ENCODE measurements at places on chromosomes 11 and 22.

DNA sequence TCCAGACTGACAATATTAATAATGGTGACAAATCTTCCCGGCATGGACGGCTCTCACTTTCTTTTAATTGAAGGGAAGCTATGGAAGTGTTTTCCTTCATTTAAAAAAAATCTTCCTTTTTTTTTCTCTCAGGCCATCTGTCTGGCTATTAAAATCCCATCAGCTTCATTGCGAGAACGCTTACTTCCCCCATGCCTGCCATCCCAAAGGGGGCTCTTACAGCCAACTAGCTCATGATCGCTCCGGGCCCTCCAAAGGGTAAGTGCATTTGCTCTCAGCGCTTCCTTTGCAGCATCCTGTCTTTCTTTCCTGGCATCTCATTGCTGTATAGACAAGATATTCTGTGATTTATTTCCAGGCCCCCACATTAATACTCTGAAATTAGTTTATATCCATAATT, 20.7 kb downstream of the CACNG2 start:
- no peak for DNase-seq

GRCh38 chr11:109865548-109866186, 227.5 kb upstream of the ZC3H12C start:
- no peak for DNase-seq

- DNase-seq: no peak
Measured at GRCh38 chr11:19923626-19924025, 211.0 kb downstream of the NAV2 start.

DNA sequence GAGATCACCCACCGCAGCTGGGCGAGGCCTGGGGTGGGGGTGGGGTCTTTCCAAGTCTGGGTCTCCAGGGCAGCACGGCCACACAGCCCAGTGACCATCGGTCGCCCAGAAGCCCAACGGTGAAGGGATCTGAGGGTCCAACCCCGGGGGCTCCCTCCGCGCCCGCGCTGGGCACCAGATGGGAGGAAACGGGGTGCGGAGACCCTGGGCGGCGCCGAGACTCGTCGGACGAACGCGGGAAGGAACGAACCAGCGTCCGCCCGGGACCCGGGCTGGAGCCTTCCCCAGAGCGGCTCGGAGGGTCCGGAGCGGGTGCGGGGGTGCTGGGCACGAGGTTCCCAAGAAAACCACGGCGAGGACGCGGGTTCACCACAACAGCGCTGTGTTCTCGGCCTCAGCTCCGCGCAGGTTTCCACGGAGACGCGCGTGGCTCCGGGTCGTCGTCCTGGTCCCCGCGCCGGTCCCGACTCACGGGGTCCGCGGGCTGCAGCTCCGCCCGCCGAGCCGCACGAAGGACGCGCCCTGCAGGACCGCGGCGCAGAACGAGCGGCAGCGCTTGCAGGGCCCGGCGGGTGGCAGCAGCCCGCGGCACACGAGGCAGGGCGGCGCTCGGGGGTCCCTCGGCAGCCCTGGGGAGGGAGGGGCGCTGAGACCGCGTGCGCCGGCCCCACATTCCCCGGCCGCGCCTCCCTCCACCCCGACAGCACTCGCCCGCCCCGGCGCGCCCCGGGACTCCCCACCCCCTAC, 2.3 kb upstream of the IL17REL start:
- DNase-seq: no peak

DNA sequence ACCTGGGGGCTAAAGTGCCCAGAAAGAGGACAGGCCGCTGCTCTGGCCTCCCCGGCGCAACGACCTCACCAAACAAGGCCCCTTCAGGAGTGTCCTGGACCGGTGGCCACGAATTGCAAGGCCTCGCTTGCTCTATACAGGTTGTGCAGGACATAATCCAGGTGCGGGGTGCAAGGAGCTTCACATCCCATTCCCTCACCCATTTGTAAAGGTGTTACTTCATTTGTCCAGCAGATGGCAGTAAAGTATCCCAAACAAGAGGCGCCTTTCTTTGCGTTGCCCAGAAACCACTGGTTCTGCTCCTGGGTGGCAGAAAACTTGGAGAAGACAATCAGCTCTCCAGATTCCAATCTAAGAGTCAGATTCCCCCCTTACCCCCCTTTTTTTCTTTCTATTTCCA, 35.9 kb upstream of the PRDM11 start:
- DNase-seq: no peak

- no peak for DNase-seq
Measured at GRCh38 chr22:46878191-46878948, 115.9 kb downstream of the TBC1D22A start.

- no peak for DNase-seq
Measured at GRCh38 chr11:70860888-70861287, 391.5 kb downstream of the SHANK2 start.

DNA sequence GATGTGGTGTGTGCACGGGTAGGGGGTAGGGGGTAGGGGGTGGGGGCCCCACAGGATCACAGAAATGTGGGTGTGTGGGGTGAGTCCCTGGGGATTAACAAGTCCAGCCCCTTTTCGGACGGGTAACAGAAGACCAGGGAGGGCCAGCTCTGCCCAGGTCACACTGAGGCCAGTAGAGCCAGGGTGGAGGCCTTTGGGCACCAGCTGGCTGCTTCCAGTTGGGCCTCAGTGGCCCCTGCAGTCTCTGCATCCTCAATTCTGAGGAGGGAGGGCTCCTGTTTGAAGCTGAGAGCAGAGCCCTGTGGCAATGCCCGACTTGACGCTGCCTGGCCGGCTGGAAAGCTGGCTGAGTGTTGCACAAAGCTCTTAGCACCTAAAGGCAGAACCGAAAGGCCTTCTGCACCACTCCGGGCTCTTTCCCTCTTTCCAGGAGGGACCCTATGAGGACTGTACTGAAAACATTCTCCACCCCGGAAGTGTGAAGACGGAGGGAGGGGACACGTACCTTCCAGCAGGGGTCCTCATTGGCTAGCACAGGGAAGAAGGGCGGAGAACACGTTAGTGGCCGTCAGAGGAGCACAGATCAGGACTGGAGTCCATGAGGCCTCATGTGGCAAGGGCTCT, 120.4 kb downstream of the PHF21B start:
- DNase-seq: no peak

- no peak for DNase-seq
Measured at GRCh38 chr11:111829185-111829968, 42.0 kb downstream of the ALG9 start.

- no peak for DNase-seq
Measured at GRCh38 chr11:34305193-34305592, 52.6 kb downstream of the ABTB2 start.

DNA sequence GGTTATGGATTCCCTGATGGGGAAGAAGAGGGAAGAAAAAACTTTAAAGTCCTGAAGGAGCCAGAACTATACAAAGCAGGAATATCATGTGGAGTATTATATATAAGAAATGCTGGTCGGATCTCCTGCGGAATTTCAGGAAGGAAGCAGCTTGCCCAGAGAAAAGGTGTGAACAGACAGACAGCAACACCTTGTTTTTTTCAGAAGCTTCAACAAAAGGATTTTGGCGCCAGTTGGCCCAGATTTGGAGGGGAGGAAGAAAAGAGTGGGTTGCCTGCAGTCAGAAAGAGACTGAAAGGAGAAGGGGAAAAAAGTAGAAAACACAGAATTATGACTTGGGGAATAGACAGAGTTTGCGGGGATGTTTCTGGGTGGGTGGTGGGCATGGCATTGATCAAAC, 45.2 kb downstream of the SEZ6L start:
- DNase-seq: no peak

GRCh38 chr11:75040167-75040770, 51.5 kb downstream of the NEU3 start:
- no peak for DNase-seq

- no peak for DNase-seq
Measured at GRCh38 chr11:91308069-91308468, 916.5 kb upstream of the FAT3 start.

DNA sequence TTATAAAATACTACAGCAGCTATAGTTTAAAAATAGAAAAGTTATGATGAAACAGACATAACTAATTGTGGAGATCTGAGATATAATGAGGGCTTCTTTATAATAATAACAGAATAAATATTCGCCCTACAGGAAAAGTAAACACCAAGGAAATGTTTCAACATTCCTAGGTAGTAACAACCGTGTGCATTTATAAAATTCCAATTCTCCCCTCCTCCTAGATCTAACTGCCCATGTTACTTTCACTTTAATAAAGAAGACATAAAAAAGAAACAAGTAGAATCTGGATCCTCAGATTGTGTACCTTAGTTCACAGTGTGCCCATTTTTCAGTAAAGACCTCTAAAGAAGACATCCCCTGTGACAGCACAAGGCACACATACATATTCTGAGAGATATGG, 57.8 kb upstream of the MN1 start:
- DNase-seq: no peak

DNA sequence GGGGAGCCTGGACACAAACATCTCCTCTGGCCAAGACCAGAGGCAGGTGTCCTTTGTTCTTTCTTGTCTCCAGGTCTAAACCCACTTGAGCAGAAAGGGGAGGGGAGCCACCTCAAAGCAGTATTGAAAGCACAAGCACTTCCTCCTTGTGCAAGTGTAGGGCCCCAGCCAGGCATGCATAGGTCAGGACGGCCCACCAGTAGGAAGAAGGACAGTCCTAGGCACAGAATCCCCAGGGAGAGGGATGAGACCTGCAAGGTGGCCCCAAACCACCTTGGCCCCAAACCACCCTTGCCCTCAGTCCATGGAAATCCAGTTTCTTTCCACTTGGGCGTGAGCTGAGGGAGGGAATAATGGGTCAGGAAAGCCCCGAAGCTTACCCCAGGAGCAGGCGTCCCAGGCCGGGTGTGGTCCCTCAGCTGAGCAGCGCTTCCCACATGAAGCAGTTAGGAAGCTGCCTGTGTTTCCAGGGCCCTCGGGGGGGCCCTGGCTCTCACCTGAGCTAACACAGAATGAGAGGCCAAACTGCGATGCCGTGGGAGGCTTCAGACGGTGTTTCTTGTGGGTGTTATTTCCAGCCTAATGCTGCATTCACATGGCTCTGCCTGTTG, 20.4 kb upstream of the IGSF9B start:
- DNase-seq: no peak

DNA sequence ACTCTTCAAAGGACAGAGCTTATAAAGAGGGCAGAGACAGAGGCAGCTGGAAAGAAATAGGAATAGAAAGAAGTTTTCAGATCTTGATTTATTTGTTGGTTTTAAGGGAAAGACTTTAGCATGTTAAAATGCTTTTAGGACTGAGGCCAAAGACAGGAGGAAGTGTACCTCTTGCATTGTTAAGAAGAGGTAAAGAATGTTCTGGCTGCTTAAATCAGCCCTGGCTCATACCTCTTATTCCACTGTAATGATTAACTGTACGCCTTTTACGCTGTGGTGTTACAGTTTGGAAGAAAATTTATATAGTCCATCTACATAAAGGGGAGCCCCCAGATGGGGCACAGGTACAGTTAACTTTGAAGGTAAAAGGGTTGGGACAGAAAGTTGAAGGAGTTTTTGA, 10.1 kb upstream of the MPZL2 start:
- no peak for DNase-seq

DNA sequence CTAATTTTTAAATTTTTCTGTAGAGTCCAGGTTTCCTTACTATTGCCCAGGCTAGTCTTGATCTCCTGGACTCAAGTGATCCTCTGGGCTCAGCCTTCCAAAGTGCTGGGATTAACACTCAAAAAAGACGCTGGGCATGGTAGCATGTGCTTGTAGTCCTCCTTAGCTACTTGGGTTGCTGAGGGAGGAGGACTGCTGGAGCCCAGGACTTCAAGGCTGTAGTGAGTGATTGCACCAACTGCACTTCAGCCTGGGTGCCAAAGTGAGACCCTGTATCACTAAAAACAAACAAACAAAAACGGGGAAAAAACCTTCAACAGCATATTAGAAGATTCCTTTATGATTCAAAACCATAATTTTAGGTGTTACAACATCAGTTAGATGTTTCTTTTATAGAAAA, 44.6 kb downstream of the RSF1 start:
- DNase-seq: no peak

- DNase-seq: no peak
Measured at GRCh38 chr11:67500484-67500821, 4.7 kb downstream of the PITPNM1 start.

DNA sequence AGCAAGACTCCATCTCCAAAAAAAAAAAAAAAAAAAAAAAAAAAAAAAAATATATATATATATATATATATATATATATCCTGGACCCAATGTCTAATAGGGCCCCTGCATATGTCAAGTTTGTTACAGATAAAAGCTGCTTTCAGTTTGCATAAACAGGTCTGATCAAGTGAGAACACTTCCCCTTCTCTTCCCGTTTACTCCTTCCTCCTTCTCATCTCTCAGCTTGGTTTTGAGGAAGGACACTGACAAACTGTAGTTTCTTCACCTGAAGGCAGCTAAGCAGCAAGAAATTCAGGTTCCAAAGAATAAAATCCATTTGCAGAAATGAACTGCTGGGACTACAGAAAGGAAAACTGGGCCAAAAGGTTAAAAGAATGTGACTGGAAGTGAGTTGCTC, 11.7 kb downstream of the THOC5 start:
- DNase-seq: no peak

DNA sequence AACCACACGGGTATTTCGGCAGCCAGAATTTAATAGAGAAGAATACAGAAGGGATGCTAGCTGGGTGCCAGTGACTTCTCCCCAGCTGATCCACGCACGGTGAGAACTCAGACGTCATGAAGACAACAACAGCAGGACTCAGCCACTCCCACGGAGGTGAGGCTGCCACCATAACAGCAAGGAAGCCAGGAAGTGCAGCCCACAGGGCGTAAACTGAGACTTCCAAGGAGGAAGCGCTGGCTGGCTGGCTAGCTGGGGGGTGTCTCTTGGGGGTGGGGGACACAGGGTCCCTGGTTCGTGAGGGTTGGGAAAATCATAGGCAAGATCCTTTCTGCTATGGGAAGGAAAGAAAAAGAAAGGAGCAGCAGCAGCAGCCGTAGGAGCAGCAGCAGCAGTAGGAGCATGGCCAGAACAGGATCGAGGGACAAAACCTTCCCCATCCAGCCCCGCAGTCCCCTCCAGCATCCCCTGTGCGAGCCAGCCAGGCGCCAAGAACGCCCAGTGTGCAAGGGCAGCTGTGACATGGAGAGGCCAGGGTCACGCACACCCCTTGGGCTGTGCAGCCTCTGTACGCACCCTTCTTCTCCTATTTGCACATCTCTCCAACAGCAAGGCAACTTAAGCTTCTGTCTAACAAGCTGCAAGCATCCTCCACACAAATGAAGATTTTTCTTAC, 49.6 kb upstream of the SHANK2 start:
- DNase-seq: no peak

- no peak for DNase-seq
Measured at GRCh38 chr11:77086521-77087472, 15.8 kb upstream of the OMP start.

GRCh38 chr11:113908098-113908497, 3.5 kb downstream of the HTR3B start:
- DNase-seq: no peak

DNA sequence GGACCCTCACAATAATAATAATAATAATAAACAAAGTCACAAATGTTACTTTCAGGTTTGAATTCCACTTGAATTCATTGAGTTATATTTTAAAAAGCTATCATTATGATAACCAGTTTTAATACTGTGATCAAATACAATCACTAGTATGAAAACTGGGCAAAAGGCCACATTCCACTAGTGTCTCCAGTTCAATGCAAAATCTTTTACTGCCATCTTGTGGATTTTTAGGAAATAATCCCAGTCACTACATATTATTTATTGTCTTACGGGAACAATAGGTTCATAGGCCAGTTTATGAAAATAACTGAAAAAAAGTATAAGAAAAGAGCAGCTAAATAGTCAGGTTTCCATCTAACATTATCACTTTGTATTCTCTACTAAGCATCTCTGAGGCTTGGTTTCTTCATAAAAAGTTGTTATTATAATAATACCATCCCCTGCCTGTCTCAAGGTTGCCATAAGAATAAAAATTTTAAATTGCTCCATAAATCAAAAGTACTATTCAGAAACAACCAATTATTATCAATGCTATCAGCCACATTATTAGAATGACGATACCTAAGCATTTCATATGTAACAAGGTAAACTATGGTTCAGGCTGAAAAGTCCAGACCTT, 533.9 kb upstream of the CCDC90B start:
- no peak for DNase-seq

Measured in stimulated activated CD4-positive, alpha-beta T cell treated with anti-CD3 and anti-CD28 coated beads, Interleukin-12 subunit alpha, Interleukin-12 subunit beta, amount 100 ng/mL, for 4 hours (primary cell).